ENCODE measurements at places on chromosomes 2 and 18. TPM values are rescaled to one million over a fixed set of nuclear protein-coding genes. Genes with fewer than 3 reads are reported as not detected.

Gene EFR3B
- 0.12 TPM for total RNA-seq

Gene FAM237A
- not detected for total RNA-seq

Gene LYPD6B
- not detected for total RNA-seq

Gene DSG1
- not detected for total RNA-seq

Gene HNMT
- total RNA-seq = not detected

Gene STK39
- total RNA-seq = 40.3 TPM

Gene GREB1
- total RNA-seq = 0.05 TPM

DNA sequence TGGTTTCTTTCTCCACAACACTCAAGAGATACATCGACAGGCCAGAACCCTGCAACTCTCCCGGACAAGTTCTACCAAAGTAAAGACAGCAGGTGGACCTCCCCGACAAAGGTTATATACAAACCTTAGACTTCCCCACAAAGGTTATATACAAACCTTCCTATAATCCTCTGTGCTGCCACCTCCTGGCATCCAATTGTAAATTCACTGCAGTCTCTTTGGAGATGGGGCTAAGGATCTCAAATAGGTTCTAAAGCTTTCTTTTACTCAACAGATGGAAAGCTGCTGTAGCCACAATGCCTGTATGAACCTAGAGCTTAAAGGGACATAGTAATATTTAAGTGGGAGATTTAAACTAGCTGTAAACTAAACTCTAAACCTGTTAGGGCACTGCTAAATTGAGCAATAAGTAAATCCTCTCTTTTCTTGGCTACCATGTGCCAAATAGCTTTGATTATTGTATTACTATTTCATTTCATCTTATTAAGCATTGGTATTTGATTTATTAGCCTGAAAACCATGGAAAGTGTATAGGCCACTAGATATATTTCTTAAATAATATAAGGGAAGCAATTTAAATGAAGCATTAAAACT, 9.8 kb upstream of the MREG start:
- DNase-seq = peak; percentile 84

- no peak for DNase-seq
Observed at GRCh38 chr18:26802330-26803200, 62.9 kb downstream of the AQP4 start.

DNA sequence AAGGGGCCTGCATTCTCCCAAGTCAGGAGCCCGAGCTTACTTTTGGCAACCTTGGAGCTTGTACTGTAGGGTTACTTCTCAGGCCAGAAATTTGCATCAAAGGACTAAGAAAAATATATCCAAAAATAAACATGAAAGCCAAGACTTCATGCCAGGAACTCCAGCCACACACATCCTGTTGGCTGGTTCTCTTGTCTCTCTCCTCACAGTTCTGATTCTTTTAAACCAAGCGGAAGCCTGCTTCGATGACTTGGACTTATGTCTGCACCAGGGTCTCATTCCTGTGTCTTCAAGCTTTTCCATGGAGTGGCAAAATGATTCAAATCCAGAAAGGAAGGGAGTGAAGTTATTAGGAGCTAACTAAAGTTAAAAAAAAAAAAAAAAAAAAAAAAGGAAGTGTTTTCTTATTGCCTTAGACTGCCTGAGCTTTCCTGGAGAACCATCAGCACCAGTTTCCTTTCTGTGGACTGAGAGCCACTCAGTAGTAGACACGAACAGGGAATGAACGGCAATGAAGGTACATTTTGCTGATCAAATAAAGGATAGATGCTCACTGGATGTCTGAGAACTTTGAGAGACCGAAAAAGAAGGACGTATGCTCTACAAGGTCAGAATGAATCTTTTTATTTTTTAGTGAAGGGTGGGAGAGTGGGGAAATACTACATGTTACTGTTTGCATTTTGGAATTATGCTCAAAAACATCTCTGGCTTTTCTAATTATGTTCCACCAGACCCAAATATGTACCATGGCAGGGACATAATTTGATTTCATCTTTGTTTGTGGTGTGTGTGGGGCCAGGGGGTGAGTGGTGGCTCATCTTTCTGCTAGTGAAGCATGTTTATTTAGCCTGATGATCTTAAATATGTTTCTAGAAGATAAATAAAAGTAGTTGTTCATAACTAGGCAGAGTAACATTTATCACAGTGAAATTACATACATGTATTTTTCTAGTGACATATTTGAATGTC, 86.0 kb downstream of the RAPGEF4 start:
- DNase-seq = no peak

DNA sequence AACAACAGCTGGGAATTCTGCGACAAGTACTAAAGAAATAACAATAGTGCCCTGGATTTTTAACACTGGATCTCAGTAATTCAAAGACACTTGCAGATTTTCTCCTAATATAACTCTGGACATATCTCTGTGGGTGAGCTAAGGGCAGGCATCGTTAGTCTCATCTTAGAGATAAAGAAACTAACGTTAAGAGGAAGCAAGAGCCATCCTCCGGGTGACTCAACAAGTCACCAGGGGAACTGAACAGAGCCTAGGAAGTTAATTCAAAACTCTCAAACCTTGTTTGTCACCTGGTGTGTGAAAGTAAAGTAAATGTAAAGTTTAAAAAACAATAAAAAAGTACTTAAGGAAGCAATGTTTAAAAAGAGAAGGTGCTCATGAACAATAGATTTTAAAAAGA, 41.6 kb upstream of the NRP2 start:
- no peak for DNase-seq

GRCh38 chr2:8606226-8606625, 75.6 kb upstream of the ID2 start:
- DNase-seq = no peak

GRCh38 chr2:176424746-176425145, 155.5 kb downstream of the MTX2 start:
- DNase-seq = no peak

- peak; percentile 90 for DNase-seq
Observed at GRCh38 chr2:10331027-10331701, 28.5 kb downstream of the HPCAL1 start.

DNA sequence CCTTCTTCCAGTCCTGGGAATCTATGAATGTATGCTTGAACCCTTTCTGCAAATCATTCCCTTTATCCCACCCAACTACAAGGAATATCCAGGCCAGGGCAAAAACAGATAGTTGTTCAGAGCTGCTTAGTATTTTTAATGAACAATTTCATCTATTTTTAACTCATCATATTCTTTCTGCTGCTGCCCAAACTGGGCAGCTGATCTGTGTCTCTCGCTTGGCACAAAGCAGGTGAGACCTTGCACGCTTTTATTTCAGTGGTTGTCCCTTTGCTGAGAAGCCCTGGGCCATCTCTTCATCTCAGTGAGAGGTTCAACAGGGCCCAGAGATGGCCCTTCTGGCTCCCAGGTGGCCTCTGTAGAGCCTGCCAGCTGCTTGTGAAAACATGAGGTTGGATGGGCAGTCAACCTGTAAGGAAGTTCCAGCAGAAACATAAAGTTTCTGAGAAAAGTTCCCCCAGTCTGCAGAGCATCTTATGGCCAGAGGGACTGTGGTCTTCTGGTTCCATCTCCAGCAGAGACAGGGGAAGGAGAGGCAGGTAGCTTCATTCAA, 57.5 kb downstream of the MYCN start:
- no peak for DNase-seq

DNA sequence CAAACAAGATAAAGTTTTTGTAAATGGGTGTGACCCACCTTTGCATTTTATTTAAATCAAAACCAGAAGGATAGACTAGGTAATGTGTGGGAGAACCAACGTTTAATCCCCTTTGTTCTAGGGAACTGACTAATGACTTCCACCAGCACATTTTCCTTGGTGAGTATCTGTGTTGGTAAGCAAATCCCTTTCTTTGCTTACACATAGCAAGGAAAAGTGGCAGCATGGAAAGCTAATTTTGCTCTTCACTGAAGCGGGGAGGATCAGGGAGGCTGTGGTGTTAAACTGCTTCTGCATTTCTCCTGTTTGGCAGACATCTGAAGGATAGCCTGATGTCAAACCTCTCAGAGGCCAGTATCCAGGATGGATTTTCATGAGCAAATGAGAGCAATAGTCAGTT, 331.1 kb downstream of the PTPRM start:
- DNase-seq = no peak

DNA sequence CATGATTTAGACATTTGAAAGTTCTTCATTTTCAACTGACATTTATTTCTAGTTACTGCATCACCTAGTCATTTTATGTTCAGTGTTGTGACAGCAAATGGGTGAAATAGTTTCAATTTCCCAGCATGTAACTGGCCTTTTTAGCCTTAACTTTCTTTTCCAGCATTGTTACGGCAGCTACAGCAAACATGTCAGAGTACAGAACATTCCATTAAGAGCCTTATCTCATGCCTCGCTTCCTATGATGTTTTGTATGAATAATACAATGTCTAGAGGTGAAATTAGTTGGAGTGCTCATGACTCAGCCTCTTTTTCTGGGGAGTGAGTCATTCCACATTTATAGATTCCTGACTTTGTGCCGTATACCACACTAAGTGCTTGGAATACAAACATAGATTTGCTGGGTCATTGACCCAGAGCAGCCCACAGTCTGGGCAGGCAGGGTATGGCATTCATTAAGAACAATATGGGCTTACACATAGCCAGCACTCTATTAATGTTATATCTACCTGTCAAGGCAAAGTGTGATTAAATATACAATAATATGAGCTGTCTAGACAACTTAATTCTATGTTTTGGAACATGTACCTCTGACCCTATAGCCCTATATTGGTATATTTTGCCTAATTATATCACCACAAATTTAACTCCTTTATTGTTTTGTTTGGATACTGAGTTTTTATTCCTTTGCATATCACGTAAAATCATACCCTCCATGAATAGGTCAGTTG, 72.2 kb downstream of the MAP2 start:
- no peak for DNase-seq

DNA sequence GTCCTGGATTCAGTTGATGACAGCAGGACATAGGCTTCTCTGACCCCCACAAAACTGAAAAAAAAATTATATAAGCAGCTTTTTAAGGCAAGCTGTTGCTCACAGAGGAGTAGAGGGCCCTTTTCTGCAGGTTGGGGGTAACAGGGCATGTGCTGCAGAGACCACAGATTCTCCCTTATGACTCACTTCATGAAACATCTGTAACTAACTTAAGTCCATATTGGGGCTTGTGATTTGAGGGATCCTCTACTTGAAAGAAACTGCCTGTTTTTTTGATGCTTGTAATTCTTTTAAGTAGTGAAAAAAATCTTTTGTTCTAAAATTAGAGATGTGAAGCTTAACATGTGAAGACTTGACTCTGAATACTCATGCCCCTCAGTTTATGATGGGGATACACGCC, 33.4 kb downstream of the XRCC5 start:
- peak; percentile 71 for DNase-seq

DNA sequence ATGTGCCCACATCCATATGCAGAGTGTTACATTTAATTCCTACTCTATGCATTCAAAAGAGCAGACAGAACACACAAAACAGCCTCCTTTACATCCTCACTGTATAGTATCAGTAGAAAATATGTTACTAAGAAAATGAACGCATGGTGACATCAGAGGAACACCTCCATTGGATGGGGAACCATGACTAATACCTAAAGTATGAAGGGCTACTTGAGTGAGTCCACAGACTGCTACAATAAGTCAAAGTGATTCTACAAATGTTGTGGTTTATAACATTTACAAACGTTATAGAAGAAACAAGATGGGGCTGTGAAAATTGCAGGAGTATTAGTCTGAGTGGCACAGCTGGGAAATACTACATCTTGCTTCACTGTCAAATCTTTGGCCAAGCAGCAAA, 1830.9 kb upstream of the PIK3C3 start:
- no peak for DNase-seq
